ENCODE measurements at places on chromosomes 16 and 17.

- DNase-seq: no peak
These were observed 26.8 kb upstream of the DLX3 start for GRCh38 chr17:50021681-50022370.

DNA sequence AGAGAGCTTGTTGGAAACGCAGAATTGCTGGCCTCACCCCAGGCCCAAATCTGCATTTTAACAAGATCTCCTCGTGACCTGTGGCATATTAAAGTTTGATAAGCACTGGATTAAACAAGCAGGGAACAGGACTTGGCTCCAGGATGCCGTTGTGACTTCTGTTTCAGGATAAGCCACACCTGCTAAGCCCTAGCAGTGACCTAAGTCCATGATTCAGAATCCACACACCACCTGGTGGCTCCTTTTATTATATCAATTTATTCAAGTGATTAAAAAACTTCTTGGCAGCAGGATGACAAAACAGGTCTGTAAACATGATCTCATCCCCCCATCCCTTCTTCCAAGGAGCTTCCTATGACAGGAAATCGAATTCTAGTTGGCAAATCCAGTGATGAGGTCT, 9.1 kb downstream of the NAGPA start:
- no peak for DNase-seq

- no peak for DNase-seq
These were observed 23.1 kb downstream of the HSBP1 start for GRCh38 chr16:83830769-83831455.

DNA sequence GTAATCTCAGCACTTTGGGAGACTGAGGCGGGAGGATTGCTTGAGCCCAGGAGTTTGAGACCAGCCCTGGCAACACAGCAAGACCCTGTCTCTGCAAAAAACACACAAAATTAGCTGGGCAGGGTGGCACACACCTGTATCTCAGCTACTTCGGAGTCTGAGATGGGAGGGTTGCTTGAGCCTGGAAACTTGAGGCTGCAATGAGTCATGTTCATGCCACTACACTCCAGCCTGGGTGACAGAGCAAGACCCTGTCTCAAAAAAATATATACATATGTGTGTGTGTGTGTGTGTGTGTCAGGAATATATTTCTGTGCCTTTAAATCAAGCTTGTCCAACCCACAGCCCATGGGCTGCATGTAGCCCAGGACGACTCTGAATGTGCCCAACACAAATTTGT, 55.2 kb downstream of the CRISPLD2 start:
- DNase-seq: no peak

DNA sequence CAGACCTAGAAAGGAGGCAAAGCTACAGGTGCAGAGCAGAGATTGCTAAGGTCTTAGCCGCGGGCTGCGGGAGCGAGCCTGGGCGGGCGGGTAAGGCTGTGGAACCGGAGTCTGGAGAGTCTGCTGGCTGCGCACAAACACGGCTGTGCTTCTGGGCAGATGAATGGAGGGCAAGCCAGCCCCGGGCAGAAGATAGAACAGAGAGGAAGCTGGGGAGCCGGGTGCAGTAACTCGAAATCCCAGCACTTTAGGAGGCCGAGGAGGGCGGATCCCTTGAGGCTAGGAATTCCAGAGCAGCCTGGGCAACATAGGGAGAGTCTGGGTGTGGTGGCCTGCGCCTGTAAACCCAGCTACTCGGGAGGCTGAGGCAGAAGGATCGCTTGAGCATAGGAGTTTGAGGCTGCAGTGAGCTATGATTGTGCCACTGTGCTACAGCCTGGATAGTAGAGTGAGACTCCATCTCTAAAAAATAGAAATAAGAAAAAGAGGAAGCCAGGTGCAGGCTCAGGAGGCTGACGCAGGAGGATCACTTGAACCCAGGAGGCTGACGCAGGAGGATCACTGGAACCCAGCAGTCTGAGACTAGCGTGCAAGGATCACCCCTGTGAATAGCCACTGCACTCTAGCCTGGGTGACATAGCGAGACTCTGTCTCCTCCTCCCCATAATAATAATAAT, 56.3 kb downstream of the PITPNC1 start:
- DNase-seq: no peak

DNA sequence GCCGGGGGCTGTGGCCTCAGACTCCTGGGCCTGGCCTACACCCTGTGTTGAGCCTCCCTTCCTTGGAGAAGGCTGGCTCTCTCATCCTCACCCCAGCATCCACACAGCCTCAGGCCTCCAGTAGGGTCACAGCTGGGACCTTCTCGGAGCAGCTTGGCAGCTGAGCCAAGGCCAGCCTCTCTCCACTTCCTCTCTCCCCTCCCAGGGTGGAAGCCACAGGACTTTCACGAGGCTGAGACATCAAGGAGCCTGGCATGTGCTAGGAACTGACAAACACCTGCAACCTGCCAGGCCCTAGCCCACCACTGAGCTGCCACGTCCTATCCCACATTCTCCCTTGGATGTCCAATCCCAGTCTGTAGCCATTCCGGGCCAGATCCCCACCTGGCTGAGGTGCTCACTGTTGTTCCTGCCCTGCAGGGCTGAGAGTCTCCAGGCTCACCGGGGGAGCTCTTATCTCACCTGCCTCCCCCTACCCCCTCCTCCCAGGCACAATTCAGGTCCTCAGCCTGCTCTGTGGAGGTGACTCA, 3.1 kb downstream of the MMP15 start:
- no peak for DNase-seq

- no peak for DNase-seq
These were observed 4.6 kb upstream of the NPIPB2 start for GRCh38 chr16:11946433-11946832.

DNA sequence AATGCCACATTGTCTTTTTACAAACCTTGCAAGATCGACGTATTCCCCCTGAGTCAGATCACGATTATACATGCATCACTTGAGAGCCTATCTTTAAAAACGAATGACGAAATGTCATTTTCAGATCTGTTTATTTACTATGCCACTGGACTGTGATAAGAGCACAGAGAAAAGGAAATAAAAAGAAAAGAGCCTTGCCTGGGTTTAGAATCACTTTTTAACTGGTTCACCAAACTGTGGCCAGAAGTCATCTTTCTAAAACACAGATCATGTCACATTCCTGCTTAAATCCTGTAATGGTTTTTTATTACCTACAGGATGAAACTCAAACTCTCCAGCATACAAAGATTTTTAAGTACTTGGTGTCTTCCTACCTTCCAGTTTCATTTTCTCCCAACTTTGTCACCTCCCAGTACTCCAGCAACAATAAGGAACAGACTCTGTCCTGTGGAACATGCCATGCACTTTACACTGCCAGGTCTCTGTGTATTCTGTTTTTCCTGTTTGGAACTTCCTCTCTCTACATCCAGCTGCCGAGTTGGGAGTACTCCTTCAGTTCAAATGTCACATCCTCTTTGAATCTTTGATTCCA, 91.5 kb downstream of the SNX11 start:
- no peak for DNase-seq

DNA sequence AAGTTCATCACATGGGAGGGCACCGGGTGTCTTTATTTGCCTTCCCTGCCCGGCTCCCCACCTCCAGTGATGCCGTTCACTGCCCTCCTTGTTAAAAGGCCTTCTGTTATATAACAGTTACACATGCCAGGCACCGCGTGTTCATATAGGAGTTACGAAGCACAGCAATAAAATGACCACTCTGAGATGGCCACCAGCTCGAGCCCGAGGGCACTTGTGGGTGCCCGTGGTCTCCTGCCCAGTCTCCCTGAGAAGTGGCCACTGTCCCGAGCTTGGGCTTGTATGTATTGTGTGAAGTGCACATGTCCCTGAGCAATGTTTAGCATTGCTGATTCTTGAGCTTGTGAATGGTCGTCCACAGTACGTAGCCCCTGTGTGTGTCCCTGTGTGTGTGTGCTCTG, 355.6 kb downstream of the SEC14L1 start:
- no peak for DNase-seq

DNA sequence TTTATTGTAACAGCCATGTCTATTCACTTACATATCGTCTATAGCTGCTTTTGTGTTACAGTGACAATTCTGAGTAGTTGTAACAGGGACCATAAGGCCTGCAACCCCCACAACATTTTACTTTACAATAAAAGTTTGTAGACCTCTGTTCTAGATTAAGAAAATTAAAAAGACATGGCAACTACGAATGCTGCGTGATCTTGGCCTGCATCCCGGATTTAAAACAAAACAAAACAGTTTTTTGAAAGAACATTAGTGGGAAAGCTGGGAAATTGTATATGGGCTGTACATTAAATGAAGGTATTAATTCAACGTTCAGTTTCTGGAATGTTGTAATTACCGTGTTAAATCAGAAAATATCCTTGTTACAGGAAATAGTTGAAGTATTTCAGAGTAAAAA, 64.1 kb downstream of the RMI2 start:
- no peak for DNase-seq

DNA sequence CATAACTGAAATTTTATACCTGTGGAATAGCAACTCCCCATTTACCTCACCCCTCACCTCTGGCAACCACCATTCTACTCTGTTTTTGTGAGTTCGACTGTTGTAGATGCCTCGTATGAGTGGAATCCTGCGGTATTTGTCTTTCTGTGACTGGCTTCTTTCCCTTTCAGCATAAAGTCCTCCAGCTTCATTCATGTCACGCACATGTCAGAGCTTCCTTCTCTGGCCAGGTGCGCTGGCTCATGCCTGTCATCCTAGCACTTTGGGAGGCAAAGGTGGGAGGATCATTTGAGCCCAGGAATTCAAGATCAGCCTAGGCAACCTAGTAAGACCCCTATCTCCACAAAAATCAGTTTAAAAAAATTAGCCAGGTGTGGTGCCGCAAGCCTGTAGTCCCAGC, 278.4 kb downstream of the PARN start:
- no peak for DNase-seq

DNA sequence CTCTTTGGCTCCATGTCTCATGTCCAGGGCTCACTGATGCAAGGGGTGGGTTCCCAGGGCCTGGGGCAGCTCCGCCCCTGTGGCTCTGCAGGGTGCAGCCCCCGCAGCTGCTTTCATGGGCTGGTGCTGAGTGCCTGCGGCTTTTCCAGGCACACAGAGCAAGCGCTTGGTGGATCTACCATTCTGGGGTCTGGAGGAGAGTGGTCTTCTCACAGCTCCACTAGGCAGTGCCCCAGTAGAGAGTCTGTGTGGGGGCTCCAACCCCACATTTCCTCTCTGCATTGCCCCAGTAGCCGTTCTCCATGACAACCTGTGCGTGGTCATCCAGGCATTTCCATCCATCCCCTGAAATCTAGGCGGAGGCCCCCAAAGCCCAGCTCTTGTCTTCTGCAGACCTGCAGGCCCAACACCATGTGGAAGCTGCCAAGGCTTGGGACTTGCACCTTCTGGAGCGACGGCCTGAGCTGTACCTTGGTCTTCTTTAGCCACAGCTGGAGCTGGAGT, 5.2 kb downstream of the IL32 start:
- no peak for DNase-seq

- DNase-seq: no peak
These were observed 1.9 kb downstream of the NQO1 start for GRCh38 chr16:69724414-69724873.

DNA sequence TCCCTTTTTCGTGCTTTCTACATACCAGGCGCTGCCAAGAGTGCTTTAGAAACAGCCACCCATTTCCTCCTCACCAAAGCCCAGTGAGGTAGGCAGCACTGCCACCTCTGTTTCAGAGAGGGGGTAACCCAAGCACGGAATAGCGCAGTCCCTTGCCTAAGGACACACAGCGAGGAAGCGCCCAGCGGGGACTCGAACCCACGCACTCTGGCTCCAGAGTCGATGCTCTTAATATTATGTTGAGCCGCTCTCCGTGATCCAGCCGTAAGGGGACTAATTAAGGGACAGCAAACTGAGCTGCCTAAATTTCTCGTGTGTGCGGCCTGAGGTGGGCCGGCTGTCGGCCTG, 497 bp downstream of the CES1 start:
- DNase-seq: no peak

GRCh38 chr17:1331708-1332107, 52.2 kb downstream of the TRARG1 start:
- no peak for DNase-seq

DNA sequence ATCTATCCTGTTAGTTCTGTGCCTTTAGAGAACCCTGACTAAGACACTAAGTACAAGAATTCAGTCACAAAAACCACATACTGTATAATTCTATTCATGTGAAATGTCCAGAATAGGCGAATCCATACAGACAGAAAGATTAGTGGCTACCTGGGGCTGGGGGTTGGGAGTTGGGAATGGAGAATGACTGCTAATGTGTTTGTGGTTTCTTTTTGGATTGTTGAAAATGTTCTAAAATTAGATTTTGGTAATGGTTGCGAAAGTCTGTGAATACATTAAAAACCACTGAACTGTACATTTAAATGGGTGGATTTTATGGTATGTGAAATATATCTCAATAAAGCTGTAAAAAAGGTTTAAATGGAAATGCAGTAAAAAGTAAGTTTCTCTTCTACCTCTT, 80.4 kb upstream of the AKTIP start:
- no peak for DNase-seq

- no peak for DNase-seq
These were observed 10.8 kb downstream of the CASKIN2 start for GRCh38 chr17:75504347-75505151.

DNA sequence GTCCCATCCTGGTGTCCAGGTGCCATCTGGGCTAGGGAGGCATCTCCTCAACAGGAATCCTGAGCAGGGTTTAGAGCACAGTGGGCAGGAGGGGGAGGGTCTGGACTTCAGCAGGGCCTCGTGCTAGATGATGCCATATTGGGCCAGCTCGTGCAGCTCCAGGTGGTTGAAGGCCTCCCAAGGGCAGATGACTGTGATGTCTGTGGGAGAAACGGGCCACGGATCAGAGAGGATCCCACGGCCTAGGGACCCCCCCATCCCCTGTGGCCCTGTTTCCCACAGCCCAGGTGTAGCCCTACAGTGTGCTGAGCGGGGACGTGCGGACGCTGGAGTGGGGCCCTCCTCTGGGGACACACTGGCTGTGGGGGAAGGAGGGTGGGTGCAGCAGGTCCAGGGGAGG, 5.4 kb downstream of the PDE6G start:
- no peak for DNase-seq

DNA sequence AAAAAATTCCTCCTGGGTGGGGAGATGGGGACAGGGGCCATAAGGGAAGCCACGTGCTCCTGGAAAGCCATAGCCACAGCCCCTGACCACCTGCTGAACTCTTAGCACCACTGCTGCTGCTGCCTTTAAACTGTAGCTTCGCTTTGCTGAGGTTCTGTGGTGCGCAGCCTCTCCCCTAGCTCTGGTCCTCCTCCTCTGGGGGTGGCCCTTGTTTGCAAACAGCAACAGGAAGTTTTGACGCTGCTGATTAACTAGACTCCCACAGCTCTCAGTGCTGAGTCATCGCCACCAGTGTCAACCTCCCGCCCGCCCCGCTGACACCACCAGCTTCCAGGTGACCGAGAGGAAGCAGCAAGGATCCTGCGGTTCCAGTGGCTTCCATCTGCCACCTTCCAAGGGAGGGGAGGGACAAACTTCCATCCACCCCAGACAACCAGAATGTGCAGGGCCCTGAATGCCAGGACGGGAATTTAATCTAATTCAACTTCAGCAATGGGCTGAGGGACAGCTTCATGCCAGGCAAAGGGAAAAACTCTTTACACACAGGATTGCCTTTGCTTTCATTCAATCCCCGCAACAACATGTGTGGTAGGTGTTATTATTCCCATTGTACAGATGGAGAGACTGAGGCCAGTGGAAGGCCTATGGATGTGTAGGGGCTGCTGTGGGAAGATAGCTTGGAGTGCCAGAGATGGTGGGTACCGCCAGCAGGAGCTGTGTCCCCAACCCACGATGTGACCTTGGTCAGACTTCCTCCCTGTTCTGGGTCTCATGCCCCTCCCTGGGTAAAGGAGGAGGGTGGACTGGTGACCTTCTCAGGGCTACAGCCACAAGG, 8.1 kb upstream of the KIFC3 start:
- DNase-seq: no peak

GRCh38 chr16:2884041-2884451, 1.0 kb downstream of the FLYWCH2 start:
- no peak for DNase-seq

- no peak for DNase-seq
These were observed 15.8 kb downstream of the TEKT1 start for GRCh38 chr17:6815775-6816174.
